NCI-H1930 (cell line): ENCODE measurements at places on chromosomes 7 and 10.

DNA sequence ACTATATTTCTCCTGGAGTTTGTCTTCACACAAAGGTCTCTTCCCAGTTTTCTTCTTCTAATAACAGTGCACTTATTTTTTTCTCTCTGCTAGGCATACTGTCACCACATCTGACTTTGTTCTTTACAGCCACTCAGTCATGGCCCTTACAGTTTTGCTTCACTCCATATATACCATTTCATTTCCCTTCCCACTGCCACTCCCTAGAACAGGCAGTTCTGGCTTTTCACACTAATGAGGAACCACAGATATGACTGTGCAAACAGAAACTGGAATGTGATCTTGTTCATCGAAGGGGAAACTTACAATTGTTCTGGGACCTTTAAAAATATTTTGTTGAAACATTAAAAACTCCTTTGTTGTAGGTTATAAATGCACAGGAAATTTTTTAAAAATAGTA is 67.3 kb downstream of the EPDR1 start:
- DNase-seq, result no peak

DNA sequence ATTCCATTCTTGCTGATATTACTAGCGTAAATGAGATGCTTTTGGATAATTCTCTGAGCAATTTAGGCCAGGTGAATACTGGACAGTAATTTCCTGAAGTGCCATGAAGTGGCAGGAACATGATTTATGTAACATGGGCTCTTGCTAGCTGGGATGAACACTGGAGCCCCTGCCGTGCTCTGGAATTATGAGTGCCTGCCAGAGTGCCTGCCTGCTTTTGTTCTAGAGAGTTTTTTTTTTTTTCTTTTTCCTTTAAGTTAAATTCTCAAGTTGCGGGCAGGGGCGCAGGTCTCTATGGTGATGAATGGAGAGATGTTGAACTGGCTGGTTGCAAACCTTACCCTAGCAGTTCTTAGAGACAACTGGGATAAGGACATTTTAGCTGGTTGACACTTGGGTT is 165.9 kb downstream of the AUTS2 start:
- no peak for DNase-seq

DNA sequence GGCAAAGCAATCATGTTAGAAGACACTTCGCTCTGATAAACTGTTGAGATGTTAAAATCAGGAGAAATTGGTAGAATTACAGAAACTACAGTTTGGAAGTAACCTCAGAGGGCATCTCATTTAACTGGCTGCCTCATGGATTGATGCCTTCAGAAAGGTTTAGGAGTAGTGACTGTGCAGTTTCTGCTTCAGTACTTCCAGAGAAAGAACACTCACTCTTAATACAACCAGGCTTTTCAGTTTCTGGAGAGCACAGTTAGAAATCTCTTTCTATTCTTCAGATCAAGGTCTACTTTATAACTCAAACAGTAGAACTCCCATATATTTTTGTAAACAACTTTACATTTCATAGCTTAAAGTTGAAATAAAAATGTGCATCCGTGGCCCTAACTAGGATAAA is 1358.9 kb upstream of the LRRTM3 start:
- DNase-seq, result no peak

GRCh38 chr10:11300026-11300425 is 282.4 kb downstream of the CELF2 start:
- DNase-seq, result no peak

DNA sequence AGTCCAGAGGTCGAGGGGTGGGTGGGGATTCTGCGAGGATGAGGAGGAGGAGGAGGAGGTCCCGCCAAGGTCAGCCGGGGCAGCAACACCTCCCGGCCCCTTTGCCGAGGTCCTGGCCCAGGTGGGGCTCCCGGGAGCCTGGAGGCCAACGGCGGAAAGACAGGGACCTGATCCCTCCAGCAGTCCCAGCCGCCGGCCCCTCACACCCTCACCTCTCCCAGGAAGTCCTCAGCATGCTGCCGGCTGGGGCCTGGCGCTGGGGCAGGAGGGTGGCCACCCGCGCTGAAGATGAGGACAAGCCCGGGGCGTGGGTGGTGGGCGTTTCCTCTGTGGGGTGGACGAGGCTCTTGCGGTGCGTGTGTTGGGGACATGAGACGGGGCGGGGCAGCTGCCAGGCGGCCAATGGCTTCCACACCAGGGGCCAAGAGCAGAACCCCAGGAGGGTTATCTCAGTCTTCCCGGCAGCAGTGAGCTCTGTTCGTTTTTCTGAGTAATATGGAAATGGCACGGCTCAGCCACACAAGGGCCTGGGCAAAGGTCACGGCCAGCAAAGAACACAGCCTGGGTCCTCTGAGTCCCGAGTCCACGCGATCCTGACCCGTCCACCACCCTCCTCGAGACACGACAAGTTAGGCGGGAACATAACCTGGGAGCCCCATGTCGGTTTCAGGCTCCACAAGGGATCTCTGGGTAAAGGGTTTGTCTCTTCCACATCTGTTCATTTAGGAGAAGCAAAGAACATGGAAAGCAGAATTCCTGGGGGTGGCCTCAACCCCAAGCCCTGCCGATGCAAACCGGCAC is 82.9 kb upstream of the PDGFA start:
- DNase-seq, result no peak

DNA sequence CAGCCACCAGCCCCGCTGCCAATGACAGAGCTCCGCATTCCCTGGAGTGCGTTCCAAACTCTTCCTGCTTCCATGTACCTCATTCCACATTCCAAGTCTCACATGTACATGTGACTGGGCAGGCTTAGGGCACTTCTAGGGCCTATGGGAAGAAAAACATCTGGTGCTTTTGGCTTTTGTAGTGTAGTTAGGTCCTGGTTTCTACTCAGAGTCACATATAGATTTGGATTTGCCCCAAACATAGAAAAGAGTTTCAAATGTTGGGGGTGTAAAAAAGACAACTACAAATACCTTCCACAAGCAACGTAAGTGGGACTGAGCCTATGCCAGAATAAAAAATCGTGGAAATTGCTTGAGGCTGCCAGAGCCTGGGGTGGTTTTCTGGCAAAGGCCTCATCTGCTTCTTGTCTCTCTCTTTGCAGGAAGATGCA is 84.1 kb downstream of the ZNF467 start:
- DNase-seq, result no peak

DNA sequence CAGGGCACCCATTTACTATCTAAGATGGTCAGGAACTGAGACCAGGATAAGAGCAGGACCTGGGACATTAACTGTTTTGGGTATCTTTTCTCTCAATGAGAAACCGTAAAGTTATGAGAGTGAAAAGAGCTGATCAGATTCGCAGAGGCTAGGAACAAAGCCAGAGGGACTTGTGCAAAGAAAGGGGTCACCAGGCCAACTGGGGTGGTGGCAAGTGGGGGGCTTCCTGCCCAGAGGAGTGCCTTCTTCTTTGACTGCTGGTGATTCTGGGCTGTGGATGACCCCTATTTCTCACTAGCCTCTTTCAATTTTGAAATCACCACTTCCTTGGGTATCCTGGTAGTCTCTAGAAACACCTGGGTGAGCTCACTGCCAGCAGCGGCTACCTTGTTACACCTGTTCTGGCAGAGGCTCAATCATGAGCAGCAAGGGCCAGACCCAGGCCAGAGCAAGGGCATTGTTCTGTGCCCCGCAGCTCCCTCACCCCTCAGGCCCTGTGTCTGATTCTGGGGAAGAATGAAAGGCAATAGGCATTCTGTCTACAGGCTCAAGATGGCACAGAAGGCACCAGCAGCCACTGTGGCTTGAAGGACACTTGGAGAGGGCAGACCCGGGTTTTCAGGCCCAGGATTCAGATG is 999 bp downstream of the SFTPD start:
- no peak for DNase-seq

GRCh38 chr7:154777023-154777422 is 225.9 kb downstream of the PAXIP1 start:
- DNase-seq, result no peak

DNA sequence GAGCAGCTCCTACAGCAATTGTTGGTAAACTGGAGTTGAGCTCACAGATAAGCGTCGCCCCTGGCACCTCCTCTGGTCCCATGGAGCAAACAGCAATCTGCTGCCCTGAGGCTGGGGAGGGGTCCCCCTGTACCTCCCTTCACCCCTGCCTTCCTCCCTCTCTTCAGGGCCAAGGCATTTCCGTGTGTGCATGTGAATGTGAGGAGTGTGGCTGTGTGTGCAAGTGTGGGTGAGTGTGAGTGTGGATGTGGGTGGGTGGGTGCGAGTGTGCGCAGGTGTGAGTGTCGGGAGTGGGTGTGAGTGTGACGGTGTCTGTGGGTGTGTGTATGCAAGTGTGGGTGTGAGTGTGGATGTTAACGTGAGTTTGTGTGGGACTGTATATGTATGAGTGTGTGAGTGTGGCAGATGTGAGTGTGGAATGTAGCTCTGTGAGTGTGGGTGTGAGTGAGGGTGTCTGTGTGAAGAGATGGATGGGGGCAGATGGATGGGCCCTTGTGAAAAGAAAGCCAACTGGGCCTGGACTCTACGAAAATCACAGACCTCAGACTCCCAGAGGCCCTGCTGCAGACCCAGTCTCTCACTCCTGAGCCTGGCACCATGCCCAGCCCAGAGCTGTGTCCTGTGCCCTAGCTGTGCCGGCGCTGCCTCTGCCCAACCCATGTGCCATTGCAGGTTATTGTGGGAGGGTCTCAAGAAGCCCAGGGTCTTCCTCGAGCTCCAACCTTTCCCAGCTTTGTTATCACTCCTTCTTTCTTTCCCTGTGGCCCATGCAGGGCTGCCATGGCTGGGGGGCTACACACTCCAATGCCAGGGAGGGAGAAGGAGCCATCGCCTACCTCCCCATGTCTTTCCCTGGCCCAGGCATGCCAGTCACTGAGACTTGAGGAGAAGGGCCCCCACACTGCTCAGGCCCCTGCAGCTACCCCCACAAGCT is 73.9 kb downstream of the GRID1 start:
- DNase-seq, result no peak

DNA sequence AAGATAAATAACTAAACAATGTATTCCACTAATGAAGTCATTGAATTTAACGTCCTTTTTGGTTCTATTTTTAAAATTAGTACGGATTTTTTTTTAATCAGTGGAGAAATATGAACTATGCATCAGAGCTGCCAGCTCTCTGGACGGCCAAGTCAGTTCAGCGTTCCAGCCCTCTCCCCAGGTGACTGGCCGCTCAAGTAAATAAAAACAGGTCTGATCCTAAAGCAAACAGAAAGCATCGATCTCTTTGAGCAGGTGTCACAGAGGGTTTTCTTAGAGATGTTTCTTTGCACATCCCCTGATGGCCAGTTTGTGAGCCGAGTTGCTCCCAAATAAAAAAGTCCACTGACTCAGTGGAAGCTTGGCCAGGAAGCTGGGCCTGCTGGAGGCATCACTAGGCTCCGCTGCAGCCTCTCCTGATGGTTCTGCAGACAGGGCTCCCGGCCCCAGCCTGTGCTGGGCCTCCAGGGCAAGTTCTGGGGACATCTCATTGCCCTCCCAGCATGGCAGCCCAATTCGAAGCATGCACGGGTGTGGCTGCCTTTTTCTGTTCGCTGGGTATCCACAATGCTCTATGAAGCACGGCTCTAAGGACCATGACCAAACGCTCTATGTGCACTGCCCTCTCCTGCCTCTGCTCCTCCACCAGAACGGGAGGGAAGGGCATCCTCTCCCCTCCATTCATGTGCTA is 74.7 kb upstream of the PPP2R2D start:
- DNase-seq, result no peak

GRCh38 chr10:35359056-35359455 is 22.7 kb downstream of the CCNY start:
- no peak for DNase-seq

- DNase-seq, result no peak
Observed at GRCh38 chr7:2968616-2969397, 74.9 kb downstream of the CARD11 start.

DNA sequence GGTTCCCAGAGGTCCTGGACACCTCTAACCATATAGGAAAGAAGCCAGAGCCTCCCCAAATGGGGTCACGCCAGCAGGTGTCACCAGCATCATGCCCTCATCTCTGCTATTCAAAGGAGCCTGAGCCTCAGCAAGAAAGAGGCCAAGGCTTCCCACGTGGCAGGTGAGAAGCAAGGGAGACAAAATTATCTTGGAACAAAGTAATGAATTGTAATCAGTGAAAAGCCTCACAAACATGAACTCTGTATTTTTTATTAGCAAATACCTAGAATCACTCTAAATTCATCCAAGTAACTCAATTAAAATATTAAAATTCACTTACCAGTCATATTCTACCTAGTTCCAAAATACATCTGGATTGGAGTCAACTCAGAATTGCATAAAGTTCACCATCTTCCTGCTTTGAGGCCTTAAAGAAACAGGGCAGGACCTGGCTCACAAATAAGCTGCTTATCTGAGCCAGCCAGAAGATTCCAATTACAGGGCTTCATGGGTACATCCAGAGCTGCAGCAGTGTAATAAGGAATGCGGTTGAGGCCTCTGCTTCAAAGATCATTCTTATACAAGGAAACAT is 68.7 kb downstream of the SGMS1 start:
- DNase-seq, result no peak

DNA sequence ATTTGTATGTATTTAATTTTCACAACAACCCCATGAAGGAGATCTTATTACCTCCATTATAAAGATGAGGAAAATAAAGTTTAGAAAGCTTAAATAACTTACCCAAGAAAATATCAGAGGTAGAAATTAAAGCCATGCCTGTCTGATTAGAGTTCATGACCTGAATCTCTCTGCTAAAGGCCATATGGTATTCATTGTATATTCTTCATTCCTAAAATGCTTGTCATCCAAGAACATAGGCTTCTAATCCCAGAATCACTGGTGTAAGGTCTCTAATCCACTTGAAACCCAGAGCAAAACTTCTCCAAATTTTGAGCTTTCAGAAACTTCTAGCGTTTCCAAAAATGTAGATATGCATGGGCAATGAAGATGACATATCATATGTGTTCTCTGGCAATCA is 72.3 kb upstream of the YAE1 start:
- DNase-seq, result no peak

DNA sequence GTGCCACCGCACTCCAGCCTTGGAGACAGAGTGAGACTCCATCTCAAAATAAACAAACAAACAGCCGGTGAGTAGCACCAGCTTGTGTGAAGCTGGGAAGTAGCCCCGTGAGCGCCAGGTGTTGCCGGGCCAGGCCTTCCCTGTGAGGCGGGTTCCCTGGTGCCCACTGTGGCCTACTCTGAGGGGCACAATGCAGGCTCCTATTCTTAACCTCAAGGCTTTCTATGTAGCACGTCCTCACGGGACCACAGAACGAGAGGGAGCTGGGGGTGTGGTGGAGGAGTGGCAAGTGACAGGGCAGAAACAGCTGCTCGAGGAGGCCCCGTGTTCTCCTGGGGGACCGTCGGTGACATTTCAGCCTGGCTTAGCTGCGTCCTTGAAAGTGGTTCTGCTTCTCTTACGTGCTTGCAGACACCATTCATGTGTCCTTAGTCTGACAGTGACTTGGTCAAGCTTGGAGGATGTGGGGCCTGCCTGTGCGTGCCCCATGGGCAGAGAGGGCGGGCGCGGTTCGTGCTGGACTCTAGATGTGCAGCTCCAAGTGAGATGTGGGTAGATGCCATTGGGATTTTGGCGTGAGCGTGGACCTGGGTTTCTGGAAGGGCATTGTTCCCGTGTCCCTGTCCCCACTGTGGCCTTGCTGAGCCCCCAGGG is 116.6 kb downstream of the NKX6-2 start:
- no peak for DNase-seq

- DNase-seq, result no peak
Observed at GRCh38 chr10:114403541-114404161, 651 bp downstream of the AFAP1L2 start.

GRCh38 chr7:35624299-35625186 is 70.4 kb downstream of the HERPUD2 start:
- DNase-seq, result no peak
